ENCODE measurements at places on chromosomes 7 and 10.

DNA sequence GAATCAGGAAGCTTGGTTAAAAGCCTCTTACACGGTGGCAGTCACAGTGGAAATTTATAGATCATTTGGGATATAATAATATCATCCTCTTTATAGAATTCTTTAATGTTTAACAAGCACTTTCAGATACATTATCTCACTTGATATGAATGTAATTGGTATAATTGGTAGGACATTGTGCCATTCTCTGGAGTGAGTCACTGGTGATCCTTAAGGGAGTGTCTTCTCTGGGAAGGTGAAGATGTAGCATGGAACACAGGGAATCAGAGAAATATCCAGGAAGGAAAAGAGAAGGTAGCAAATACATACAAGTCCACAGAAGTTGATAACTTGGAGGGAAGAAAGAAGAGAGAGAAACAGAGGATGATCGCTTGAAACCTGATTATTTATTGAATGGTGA lies 9.8 kb downstream of the PTPRZ1 start:
- DNase-seq = no peak

- DNase-seq = no peak
Measured at GRCh38 chr7:11373546-11374142, 400.0 kb downstream of the PHF14 start.

DNA sequence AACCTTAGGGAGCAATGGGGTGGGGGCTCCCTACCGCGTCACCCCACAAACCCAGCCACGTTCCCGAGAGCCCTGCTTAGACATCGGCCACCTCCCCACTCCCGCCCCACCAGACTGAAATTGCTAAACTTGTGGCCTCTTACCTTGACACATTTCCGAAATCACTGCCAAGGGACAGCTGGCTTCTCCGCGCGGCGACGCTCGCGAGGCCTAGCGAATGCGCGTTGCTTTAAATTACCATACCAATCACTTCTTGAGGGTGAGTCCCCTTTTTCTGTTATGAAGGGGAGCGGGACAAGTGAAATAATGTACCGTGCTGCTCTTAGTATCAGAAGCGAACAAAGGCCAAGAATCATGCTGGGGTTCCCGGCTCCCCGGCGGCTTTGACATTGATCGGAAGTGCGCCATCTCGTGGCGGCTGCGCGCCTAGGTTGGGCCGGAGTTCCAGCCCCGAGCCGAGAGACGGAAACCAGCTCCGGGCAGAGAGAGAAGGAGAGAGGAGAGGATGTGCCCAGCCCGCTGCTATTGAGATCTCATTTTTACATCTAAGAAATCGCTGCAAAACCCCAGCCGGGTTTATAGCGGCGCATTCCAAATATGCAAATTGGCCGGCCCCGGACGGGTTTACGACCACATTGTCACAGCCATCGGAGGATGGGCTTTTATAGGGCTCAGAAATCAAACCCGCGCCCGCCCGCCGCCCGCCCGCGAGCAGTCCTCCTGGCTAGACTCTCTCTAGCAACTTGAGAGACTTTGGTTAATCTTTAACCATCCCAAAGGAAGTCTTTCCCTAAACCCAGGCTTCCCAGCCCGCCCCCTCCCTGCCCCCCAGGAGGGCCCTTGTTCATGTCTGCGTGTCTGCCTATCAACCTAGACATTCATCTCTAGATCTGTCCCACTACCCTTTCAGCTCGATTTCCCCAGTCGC lies 5.3 kb downstream of the HOXA11 start:
- DNase-seq = no peak

DNA sequence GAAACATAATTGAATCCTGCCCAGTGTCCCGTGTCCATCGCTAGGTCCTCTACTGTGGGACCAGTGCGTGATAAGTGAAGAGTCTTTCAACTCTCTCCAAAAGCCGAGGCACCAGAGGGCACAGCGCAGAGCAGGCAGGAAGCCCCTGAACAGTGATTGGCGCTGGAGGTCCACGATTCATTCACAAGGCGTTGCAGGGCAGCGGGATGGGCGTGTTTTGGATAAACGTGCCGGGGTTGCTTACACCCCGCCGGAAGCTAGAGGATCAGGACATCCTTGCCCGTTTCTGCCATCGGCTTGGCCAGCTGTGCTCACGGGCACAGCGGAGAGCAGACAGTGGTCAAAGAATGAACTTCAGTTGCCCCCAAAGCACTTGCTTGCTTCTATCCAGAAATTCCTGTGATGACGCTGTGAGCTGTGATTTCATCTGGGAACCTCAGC lies 86.0 kb upstream of the PFKP start:
- no peak for DNase-seq

- no peak for DNase-seq
Measured at GRCh38 chr10:127976286-127976685, 69.4 kb downstream of the PTPRE start.

- DNase-seq = no peak
Measured at GRCh38 chr7:5143106-5143505, 46.9 kb upstream of the WIPI2 start.

- no peak for DNase-seq
Measured at GRCh38 chr7:117385363-117386109, 41.8 kb downstream of the ASZ1 start.

DNA sequence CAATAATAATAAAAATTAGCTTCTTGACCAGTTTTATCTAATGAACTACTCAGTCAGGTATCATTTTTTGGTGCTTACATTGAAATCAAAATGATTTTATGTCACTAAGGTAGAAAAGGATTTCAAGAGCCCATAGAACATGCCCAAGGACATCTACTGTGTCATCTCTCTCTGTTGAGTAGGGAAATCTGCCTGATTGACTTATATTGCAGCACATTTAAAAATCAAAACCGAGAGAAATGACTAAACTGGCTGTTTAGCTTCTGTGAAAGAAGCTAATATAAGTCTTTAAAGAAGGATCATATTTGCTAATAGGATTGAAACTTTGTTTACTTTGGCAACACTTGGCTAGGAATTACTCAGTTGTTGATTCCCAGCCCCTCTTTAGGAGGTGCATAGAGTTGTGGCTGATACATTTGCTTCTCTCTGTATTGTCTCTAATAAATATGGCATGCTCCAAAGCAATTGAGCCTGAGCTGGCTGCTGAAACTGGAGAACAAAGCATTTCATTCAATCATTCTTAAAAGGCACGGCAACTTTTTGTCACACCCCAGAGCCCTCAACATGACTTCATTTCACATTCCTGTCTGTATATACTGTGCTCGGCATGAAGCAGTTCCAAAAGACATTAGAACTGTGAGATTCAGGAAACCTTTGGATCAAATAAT lies 1096.9 kb upstream of the POT1 start:
- DNase-seq = no peak

DNA sequence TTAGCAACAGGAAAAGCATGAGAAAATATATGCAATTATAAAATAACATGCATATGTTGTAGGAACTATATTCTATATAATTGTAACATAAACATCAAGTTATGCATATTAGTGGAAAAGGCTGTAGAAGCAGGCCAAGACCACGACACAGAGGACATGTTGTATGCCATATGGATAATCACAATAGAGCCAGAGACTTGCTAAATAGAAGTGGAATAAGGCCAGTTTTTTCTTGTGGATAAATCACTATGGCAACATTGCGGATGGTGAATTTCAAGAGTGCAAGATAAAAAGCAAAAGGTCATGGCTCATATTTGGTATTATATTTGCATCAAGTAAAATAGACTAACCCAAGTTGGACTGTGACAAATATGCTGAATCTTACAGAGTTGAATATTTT lies 93.0 kb downstream of the PCDH15 start:
- no peak for DNase-seq

GRCh38 chr7:50655490-50655889 lies 90.3 kb upstream of the DDC start:
- no peak for DNase-seq

DNA sequence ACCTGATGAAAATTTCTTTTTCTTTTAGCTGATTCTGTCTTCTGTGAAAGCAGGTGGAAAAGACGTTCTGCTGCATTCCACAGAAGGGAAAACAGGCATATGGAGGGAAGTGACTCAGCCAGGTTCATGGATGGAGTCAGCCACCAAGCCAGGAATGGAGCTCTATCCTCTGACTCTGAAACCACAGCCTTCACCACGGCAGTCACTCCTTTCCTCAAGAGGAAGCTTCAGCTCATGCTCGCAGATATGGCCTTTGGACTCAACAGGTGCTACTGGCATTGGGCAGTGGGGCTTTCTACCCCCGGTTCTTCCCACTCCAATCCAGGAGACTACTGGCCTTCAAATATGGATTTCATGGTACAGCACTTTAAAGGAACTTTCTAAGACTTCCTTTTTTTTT lies 11.5 kb upstream of the PLAU start:
- no peak for DNase-seq

GRCh38 chr10:132805599-132805998 lies 19.7 kb upstream of the NKX6-2 start:
- no peak for DNase-seq

GRCh38 chr10:21720090-21720489 lies 186.1 kb downstream of the MLLT10 start:
- no peak for DNase-seq

GRCh38 chr10:73889014-73889413 lies 14.7 kb upstream of the CAMK2G start:
- DNase-seq = no peak

DNA sequence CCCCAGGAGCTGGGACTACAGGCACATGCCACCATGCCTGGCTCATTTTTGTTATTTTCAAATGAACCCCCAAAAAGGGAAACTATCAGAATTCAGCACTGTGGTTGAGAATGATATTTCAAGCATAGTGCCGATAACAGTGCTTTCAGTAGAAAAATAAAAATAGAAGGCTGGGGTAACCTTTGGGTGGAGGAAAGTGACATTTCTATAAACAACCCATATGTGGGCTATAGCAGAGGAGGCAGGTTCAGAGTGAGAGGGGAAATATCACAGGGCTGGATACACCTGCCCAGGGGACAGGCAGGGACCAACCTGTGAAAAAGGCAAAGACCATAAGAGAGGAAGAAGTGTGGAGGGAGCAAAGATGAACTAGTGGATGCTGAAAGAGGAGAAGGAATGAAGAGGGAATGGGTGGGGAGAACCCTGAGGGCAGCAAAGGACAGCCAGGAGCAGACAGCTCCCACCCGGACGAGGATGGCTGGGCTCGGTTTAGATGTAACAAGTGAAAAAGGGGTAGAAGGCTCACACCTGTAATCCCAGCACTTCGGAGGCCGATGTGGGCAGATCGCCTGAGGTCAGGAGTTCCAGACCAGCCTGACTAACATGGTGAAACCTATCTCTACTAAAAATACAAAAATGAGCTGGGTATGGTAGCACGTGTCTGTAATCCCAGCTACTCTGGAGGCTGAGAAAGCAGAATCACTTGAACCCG lies 56.5 kb downstream of the MAP3K8 start:
- DNase-seq = no peak

- DNase-seq = no peak
Measured at GRCh38 chr7:37248396-37248861, 200.2 kb downstream of the ELMO1 start.

DNA sequence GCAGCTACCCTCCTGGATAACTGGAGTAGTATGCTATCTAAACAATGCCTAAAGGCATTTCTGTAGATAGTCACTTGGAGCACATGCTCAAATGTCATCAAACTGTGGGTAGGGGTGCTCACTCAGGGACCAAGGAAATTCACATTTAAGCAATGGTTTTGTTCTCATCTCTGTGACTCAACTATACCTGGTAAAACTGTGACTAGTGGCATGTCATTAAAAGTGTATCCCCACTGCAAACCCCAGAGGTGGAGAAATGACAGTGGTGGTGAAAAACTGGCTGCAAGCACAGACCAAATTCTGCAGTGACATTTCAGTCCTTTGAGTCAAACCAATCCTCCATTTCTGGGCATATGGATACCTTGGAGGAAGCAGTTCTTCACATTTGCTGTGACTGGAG lies 134.2 kb upstream of the EFCAB10 start:
- no peak for DNase-seq
